ENCODE measurements at places on chromosomes 4 and X.

DNA sequence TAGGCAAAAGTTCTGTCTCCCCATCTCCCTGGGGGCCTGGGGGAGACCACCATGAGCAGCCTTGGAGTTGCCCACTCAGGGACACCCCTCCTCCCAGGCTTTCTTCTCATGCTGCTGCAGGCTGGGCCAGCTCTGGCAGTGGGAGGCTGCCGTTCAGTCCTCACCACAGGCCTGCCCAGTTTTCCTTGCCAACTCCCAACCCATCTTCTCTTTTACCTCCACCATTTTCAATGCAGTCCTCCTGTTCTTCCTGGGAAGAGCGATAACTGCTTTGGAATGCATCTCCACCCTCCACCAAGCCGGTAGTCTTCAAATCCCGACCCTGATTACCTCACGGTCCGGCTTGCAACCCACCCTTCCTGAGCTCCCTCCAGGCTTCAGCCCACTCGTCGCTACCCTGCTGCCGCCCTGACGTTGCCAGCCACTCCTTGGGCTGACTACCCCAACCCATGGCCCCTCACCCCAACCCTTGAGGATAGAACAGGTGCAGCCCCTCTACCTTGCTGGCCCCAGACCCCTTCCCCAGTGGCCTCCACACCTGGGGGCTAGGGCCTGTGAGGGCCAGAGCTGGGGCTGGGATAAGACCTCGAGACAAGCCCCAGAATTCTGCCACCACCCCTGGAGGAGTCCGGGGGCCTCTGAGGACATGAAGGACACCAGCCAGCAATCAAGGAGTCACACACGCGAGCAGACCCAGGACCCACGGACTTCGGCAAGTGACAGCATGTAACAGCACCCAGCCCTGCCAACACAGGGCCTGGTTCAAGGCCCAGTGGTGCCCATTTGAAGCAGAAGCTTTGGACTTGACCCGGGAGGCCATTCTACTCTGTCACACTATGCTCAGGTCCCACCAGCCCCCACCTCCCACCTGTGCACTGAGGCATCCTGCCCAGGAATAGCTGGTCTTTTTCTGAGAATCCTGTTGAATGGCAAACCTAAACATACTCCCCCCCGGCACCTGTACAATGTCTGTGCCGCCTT, 9.2 kb downstream of the WDR1 start:
- no peak for DNase-seq

GRCh38 chrX:112819813-112820212, 20.8 kb downstream of the AMOT start:
- DNase-seq = no peak

- DNase-seq = no peak
Observed at GRCh38 chr4:15912236-15912635, 26.3 kb downstream of the FGFBP1 start.

GRCh38 chr4:100742045-100742444, 224.2 kb upstream of the EMCN start:
- no peak for DNase-seq

- DNase-seq = no peak
Observed at GRCh38 chr4:107862658-107863057, 37.9 kb downstream of the SGMS2 start.

DNA sequence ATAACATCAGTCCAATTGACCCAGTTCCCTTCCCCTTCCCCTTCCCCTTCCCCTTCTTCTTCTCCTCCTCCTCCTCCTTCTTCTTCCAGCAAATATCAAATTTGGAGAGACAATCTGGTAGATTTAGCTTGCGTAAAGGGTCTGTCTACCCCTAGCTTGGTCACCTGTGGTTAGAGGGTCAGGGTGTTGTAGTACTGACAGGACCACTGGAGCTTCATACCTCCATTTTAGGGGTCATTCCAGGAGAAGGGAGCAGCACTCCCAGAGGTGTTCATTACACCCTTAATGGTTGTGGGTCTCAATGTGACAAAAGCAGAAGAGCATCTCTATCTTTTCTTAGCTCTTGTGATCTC, 3.7 kb upstream of the FGB start:
- no peak for DNase-seq

DNA sequence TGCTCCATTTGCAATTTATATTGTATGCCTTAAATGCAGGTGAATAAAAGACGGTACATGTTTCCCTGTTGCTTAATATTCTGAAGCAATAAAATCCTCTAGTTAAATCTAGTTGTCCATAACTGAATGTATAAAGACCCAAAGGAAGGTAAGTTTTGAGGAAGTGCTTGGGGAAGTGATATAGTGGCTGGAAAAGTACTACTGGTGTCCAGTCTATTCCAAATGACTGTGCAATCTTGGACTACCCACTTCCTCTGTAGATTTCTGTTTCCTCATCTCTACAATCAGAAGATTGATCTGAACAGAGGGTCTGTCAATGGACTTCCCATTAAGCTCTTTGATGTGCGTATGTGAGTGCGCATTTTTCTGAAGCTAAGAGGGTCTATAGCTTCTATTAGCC, 17.0 kb downstream of the SNCA start:
- DNase-seq = no peak

- DNase-seq = no peak
Observed at GRCh38 chr4:164012396-164013027, 518.0 kb downstream of the TMA16 start.

DNA sequence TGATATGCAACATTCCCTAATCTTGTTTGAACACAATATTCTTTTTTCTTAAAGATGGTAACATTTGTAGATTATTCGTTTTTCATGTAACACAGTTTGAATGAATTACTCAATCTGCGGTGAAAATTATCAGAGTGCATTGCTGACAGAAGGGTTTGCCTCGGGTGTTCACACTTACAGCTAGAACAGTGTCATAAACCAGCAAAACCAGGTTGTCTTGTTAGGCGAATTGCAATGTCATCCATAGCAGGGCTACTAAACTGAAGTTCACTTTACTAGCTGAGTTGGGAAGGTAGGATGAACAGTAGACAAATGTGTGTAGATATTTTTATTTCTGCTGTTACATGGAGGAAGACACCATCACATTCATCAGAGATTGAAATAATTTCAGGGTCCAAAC, 98.9 kb downstream of the SLC39A8 start:
- no peak for DNase-seq

GRCh38 chrX:110358548-110358947, at the start of gene RTL9:
RTL9 (plus strand) TSS chrX:110358848; CDS start chrX:110450618, 91,770 bp downstream.
- no peak for DNase-seq

GRCh38 chr4:81592701-81593100, 121.0 kb upstream of the RASGEF1B start:
- DNase-seq = no peak

GRCh38 chr4:161005746-161006145, 1158.1 kb downstream of the FSTL5 start:
- no peak for DNase-seq

- no peak for DNase-seq
Observed at GRCh38 chr4:79467246-79467932, 59.4 kb upstream of the GK2 start.

DNA sequence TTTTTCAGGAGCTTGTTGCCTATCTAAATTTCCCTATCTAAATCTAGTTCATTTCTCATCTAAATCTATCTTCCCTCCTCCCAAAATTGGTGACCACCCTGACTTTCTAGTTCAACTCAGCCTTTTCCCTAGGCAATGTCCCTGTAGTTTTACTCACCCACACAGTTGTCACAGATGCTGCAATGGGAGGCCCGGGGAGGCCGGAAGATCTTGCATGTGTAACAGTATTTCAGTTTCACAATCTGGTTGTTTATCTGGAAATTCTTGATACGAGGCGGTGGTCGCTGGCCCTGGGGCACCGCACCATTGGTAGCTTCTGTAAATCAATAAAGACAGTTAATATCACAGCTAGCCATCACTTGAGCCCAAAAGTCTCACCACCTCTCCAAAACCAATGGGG, 20.2 kb downstream of the ZDHHC9 start:
- no peak for DNase-seq

GRCh38 chrX:136220540-136220939, 30.7 kb downstream of the MAP7D3 start:
- DNase-seq = no peak

GRCh38 chr4:38396091-38396490, 267.9 kb upstream of the KLF3 start:
- no peak for DNase-seq

- DNase-seq = no peak
Observed at GRCh38 chrX:100905620-100906019, 23.1 kb downstream of the XKRX start.

DNA sequence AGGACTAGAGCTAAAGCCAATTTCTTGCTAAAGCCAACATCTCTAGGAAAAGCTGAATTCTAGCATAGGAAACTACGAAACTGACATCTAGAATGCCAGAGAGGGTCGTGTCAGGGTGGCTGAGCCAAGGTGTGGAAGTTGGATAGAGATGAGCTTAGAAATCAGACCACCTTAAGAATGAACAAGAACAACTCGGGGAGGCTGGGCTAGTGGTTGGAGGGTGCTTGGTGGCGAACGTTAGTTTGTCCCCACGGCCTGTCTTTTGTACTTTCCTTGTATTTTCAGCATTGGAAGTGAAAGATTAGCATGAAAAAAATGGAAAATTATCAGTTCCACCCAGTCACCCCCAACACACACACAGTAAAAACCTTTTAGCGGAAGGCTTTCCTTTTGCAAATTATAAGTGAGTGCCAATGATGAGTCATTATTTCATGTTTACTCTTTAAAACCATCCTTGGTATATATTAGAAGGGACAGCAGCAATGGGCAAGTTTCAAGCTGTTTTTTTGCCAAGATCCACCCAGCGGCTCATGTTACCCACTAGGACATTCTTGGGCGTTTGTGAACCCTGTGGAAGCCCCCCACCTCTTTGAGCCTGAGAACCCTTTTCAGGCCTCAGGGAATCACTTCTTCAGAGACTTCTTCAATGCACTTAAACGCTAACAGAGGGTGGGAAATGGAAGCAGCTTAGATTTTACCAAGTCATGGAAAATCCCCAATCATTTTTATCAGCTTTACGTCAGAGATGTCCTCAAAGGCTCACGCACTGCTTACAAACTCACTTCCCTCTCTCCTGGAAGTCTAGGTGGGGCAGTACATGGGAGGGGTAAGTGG, 4.9 kb upstream of the PPEF1 start:
- DNase-seq = no peak

- DNase-seq = peak; percentile 79
Observed at GRCh38 chr4:180664766-180665368, 1578.3 kb upstream of the TENM3 start.
